ENCODE measurements at places on chromosomes 7 and 10.

DNA sequence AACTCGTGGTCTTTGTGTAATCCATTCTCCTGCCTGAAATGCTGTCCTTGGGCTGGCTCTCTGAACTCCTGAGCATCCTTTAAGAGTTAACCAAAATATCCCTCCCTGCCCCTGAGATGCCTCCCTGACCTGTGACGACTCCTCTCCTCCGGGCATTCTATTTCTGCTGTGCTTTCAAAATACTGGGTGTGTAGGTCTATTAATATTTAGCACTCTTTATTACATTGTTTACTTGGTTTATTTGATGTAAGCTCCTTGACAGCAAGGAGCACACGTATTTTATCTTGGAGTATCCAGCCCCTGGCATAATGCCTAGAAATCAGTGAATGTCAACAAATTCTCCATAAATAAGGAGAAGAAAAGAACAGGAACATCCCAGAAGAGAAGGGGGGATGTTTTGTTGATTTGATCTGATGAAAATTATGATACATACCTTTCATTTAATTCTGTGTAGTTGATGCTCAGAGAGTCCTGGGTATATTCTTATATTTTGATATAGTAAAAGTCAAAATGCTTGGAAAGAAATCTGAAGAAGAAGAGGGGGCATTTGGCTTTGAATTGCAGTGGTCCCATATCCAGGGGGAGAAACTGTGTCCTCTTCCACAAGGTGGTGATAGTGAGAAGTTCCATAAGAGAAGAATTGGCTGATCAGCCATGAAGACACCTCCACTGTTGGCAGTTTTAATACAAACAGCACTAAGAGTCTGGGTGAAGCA is 107.7 kb upstream of the MPP7 start:
- no peak for DNase-seq

- DNase-seq = no peak
Observed at GRCh38 chr7:84847038-84847437, 339.8 kb downstream of the SEMA3D start.

- no peak for DNase-seq
Observed at GRCh38 chr10:117363028-117363427, 12.2 kb downstream of the PDZD8 start.

- peak; percentile 87 for DNase-seq
Observed at GRCh38 chr10:84328418-84329195, at the start of gene CCSER2. Gene CCSER2 (plus strand): TSS chr10:84328589. CDS start chr10:84371053, 42,464 bp downstream.

- no peak for DNase-seq
Observed at GRCh38 chr7:129830949-129831348, 121.8 kb downstream of the UBE2H start.

DNA sequence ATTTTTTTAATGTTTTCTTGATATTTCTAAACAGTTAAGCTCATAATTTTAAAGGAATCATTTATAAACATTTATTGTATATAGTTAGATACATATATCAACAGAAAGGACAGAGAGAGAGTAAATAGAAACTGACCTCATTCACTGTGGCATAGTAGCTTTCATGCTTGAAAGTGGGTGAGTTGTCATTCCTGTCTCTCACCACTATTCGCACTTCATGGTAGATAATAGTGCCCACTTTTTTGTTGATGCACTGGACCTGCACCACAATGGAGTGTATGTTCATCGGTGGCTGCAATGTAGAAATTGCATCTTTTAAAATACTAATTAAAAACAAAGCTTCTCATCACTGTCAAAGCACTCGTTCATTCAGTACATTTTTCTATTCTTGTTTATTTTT is 432.0 kb downstream of the PCDH15 start:
- no peak for DNase-seq

GRCh38 chr10:14439451-14440259 is 108.9 kb upstream of the FRMD4A start:
- DNase-seq = no peak

DNA sequence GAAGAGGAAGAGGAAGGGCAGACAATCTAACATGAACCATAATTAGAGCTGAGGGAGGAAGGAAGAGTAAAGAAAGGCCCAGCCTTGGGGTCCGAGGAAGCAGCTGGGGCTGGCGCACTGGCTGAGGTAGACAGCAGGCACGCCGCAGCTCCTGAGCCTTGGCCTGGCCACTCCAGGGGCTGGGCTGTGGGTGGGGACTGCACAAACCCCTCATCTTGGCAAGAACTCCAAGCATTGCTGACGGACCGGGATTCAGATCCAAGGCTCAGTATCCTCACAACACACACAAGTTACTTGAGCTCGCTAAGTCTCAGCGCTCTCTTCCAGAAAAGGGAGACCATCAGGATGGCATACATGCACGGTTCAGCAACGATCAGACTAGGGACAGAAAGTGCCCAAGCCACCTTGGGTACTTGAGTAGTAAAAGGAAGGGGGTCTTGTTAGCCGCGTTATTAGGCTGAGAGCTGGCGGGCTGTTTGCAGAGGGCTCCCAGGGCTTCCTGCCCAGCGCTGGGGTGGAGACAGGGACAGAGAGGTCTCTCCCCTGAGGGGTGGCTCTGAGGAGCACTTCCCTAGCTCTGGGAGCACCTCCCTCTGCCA is 4.5 kb downstream of the TNS3 start:
- DNase-seq = no peak

DNA sequence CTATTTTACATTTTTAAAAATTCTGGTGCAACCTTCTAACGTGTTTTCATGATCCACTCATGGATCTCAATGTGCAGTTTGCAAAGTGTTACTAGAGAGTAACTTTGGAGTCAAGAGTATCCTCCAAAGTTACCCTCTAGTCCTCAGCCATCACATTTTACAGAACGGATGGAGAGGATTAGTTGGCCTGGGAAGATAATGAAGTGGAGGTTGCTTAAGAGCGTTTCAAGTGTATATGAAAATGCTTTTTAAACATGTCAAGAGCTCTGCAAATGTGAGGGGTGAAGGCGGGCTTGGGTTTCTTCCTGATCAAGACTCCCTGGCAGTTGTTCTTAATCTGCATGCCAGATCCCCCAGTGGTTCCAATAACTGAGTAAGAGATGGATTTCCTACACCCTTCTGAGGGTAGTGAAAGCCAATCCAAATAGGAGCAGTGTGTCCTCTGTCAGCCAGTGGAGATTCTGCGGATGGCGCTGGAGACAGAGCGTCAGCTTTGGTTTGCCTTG is 299.4 kb upstream of the NPVF start:
- no peak for DNase-seq

DNA sequence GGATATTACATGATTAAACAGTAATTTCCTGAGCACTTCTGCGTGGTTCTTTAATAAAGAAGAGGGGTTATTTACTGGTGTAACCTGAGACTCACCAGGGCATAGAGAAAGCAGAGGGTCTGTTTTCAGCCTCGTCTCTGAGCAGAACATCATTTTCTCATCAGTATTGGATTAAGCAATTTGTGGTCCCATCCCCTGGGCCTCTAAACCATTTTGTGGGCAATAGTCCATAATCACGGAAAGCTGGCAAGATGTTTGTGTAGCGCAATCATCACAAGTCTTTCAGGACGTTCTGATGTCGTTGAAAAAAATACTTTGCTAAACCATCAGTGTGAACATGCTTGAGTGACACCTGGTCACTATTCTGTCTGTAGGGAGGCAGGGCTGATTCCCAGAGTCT is 37.1 kb upstream of the SEC61G start:
- DNase-seq = no peak

GRCh38 chr7:51233374-51233773 is 83.2 kb downstream of the COBL start:
- DNase-seq = no peak

GRCh38 chr7:7114575-7115291 is 67.6 kb upstream of the C1GALT1 start:
- no peak for DNase-seq

GRCh38 chr7:73526896-73527821 is 5.1 kb upstream of the BAZ1B start:
- DNase-seq = no peak

DNA sequence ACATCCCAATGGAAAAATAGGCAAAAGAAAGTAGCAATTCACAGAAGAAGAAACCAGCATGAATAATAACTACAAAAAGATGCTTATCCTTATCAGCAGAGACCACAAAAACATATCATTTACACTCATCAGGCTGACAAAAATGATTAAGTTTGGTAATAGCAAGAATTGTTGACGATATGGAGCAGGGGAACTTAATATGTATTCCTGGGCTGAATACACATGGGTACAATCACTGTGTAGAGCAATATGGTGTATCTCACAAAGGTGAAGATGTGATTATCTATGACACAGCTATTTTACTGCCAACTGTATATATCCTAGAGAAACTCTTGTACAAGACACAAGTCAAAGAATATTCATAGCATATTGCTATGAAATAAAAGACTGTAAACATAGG is 141.8 kb upstream of the NOBOX start:
- DNase-seq = no peak

DNA sequence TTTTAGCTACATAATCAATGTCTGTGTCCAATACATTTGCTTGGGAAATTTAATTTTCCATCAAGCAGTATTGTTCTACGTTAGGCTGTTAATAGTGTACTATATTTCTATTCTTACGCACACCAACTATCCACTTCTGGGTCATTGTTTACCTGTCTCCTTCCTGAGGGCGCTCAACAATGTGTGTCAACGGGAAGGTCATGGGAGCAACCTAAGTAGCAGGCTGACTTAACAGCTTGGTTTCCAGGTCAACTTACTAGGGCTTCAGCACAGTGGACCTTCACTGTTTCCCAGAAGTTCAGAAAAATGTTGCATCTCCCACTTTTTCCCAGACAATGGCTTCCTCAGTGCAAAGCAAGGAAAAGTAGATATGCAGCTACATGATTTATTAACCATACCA is 13.7 kb downstream of the THSD7A start:
- DNase-seq = no peak
